ENCODE measurements at places on chromosomes 1 and 21. TPM values are rescaled to one million over a fixed set of nuclear protein-coding genes. Genes with fewer than 3 reads are reported as not detected.

- DNase-seq: no peak
Observed at GRCh38 chr1:46557403-46557802, 6.0 kb upstream of the KNCN start.

DNA sequence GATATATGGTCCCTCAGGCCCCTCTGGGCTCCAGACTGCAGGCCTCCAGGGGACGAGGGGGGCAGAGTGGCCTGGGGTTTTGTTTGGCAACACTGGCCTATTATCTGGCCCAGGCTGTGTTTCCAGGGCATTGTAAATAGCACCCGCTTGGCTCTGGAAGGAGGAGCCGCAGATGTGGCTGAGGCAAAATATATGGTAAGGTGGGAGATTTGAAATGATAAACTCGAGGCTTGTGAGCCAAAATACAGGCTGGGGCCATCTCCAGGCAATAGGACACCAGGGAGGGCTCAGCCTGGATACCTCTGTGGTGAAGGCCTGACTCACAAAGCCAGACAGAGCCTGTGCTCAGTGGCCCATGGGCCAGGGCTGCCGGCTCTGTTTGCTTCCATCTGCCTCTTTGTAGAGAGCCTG, 14.0 kb downstream of the NAV1 start:
- no peak for DNase-seq

- DNase-seq: no peak
Observed at GRCh38 chr1:112409414-112409813, 13.4 kb downstream of the CTTNBP2NL start.

GRCh38 chr1:164830628-164831027, 271.6 kb downstream of the PBX1 start:
- no peak for DNase-seq

- DNase-seq: peak; percentile 42
Observed at GRCh38 chr1:83692524-83693381, 306.2 kb downstream of the TTLL7 start.

- no peak for DNase-seq
Observed at GRCh38 chr1:147341246-147341645, 98.8 kb downstream of the CHD1L start.

GRCh38 chr1:77706321-77706720, 23.9 kb upstream of the ZZZ3 start:
- no peak for DNase-seq

DNA sequence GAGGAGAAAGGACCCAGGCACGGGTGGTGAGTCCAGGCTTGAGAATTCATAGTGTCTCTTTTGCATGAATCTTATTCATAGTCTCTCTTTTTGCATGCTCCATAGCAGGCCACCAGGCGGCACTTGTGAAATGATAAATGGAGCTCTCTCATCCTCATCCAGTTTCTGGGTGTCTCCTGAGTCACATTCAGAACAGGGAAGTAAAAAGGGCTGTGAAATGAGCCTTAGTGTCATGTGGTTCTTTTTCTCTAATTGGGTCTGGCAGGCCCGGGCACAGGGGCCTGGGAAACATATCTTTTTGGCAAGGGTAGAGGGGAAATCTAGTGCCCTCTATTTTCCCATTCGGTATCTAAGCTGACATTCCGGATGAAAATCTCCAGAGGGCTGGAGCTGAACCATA, 19.1 kb upstream of the NCF2 start:
- DNase-seq: peak; percentile 43

- peak; percentile 19 for DNase-seq
Observed at GRCh38 chr1:11680270-11681070, 478 bp downstream of the MAD2L2 start.

Gene TIE1
- total RNA-seq: 0.15 TPM

- DNase-seq: no peak
Observed at GRCh38 chr1:208202333-208202995, 41.7 kb downstream of the PLXNA2 start.

Gene ST6GALNAC3
- 2.0 TPM for total RNA-seq

GRCh38 chr1:59767119-59767518, 47.6 kb upstream of the HOOK1 start:
- no peak for DNase-seq

DNA sequence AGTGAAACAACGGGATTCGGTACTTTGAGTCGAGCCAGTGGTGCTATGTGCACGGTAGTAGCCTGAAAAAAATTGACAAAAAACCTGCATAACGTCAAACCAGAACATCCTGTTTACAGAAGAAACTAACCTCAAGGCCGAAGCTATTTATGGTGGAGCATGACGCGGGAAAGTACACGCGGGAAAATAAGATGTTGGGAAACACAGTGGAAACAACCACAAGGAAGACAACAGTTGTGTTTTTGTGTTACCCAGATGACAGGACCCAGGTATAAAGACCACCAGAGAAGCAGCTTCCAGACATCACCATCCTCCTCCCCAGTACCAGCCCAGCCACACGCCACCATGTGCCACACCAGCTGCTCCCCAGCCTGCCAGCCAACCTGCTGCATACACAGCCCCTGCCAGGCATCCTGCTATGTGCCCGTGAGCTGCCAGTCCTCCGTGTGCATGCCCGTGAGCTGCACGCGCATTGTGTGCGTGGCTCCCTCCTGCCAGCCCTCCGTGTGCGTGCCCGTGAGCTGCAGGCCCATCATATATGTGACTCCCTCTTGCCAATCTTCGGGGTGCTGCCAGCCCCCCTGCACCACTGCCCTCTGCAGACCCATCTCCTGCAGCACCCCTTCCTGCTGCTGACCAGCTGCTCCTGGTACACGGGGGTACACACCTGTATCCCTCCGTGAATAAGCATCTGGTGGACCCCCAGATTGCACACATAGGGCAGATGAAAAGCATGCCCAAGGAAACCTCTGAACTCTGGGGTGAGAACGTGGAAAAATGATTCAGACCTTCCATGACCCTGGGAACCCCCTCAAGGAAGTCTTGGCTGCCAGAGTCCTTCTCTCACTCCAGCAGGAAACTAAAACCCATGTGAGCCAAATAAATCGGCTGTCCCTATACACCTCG, at the start of gene KRTAP12-3:
KRTAP12-3 (plus strand) TSS at position 298 of the 906 bp plus-strand sequence; CDS start at position 346, 48 bp downstream.
- no peak for DNase-seq

DNA sequence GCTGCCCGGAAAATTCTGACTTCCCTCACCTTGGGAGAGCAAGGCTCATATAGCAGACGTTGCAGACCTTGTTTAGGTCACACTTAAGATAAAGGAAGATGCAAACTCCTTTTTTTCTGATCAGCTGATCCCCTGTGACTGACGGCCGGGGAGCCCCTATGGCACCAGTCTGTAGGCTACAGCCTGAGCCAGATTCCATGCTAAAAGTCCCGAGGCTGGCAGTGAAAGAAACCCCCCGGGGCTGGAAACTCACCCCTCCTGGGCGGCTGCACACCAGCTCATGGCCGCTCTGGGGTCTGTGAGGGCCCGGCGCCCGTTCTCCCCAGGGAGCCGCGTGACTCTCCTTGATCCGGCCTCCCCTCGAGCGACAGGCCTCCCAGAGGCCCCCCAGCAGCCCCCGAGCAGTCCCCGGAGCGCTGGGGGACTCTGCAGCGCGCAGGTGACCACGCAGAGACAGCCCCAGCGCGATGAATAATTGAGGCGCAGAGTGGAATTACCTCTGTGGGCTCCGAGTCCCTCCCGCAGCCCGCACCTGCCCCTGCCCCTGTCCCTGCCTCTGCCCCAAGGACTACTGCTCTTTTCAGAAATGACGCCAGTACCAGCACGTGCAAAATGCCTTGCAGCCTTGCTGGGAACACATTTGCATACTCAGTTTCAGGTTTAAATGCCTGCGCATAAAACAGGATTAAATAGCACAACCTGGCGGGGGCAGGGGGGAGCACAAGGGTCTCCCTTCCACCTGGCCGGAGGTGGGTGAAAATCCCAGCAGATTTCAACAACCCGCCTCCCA, 62.6 kb upstream of the CLDN14 start:
- DNase-seq: peak; percentile 80

- DNase-seq: no peak
Observed at GRCh38 chr1:87356591-87356990, 27.9 kb downstream of the LMO4 start.

- peak; percentile 13 for DNase-seq
Observed at GRCh38 chr1:17009706-17010105, 2.0 kb downstream of the ATP13A2 start.

GRCh38 chr1:206116873-206117150, 376 bp downstream of the AVPR1B start:
- DNase-seq: no peak

Gene TEX38
- total RNA-seq: not detected

DNA sequence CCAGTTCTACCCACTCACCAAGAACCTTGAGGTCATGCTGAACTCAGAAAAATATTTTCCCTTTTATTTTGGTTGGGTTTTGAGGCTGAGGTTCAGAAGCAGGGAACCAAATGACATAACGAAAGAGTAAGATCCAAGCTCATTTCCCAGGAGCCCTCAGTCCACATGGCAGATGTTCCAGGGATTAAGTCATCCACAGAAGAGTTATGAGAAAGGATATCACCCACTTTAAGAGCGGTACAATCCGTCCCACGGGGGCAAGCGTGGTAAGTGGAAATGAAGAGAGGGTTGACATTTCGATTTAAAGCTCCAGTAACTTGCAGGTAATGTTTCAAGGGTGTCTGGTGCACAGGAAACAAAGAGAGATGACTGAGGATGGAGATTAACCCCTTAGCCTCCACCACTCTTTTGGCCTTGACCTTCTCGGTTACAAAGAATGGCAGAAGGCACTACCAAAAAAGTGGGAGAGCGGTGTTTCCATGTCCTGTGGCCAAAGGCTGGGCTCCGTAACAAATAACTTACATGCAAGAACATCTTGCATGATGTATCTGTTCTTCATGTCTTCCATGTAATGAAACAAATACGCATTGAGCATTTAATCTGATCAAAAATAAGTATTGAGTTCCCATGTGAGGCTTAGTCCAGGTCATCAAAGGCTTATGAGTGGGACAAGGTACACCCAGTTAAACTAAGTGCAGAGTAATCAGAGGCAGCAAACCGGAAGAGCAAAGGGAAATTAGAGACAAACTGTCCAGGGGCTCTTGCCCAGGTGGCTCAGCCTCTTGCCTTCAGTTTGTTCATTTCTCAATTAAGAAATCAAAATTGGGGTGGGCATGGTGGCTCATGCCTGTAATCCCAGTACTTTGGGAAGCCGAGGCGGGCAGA, 241.4 kb downstream of the TOMM20 start:
- DNase-seq: peak; percentile 16

- no peak for DNase-seq
Observed at GRCh38 chr1:170168265-170168664, 22.5 kb downstream of the NTMT2 start.

DNA sequence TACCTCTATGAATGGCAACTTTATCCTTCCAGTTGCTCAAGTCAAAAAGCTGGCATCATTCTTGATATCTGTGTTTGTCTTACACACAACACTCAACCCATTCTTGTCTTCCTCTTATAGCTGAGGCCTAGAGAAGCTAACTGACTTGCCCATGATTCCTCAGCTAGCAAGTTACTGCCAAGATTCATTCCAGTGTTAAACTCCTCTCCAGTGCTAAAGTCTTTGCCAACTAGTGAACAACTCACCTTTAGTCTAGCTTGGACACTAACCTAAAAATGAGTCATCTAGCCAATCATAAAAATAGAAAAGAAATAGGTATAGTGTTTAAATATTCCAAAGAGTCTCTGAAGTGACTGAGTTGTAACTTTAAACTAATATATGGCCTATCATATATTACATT, 45.6 kb upstream of the RGS2 start:
- DNase-seq: no peak

DNA sequence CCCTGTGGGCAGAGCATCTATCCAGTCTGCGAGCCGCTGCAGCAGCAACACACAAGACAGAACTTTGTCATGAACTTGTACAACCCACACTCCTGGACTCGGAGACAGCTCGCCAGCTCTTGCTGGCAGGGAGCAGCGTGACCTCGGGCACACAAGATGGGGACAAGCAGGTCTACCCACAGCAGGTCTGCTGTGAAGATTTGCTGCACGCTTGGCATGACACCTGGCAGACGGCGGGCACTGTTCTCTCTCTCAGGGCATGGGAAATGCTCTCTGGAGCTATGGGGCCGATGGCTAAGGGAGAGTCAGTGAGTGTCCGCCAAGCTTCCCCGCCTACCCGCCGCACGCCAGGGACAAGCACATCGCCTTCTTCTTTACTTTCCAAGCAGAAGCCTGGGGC, 90.0 kb downstream of the STUM start:
- no peak for DNase-seq

Gene KLHDC7A
- 0.59 TPM for total RNA-seq

Gene SLC9C2
- total RNA-seq: not detected

GRCh38 chr1:192477630-192478029, 97.9 kb upstream of the RGS1 start:
- DNase-seq: peak; percentile 58

DNA sequence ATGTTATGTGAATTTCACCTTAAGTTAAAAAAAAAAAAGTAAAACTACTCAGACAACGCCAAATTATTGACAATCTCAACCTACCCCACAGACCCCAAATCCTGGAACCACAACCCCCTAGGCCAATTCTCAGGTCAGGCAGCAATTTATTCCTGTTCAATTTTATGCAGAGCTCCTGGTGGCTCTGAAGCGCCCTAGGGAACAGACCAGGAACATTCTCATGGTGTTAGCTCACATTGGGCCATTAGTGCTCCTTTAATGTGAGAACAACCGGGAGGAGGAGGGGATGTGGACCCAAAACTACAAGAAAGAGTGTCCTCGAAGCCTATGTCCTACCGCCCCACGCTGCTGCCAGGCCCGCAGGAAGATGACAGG, 403 bp upstream of the PSEN2 start:
- no peak for DNase-seq

Gene RASAL2
- total RNA-seq: 0.27 TPM

DNA sequence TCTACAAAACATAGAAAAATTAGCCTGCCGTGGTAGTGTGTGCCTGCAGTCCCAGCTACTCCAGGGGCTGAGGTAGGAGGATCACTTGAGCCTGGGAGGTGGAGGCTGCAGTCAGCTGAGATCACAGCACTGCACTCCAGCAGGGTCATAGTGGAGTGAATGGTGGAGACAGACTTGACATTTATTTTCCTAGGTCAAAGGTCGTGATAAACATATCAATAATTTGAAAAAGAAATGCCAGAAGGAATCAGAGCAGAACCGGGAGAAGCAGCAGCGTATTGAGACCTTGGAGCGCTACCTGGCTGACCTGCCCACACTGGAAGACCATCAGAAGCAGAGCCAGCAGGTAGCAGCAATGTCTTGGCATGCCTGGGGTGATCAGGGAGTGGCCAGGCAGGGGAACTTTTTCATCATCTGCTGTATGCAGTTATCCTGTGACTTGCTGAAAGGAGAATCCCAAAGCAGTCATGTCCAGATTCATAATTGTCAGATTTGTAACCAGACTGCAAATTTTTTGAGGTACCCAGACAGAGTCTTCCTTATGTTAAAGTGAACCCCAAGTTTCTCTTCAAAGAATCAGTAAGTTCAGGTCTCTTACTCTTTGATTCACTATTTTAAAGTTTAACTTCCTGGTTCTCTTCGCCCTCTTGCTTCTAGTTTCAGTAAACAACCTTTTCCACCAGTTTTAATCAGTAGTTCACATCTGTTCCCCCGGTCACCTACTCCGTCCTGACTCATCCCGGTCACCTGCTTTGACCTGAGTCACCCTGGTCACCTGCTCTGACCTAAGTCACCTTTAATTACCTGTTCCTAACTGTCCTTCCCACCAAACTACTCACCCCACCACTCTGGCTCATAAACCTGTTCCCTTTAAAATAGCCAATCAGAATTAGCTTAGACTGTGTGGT, 11.3 kb upstream of the SH3BGRL3 start:
- DNase-seq: no peak
